SK-MEL-5 (cell line): ENCODE measurements at places on chromosomes 12 and 14.

- DNase-seq: peak; percentile 78
Measured at GRCh38 chr12:124771462-124772288, 92.0 kb downstream of the SCARB1 start.

- DNase-seq: no peak
Measured at GRCh38 chr12:114868995-114869834, 185.2 kb upstream of the TBX3 start.

DNA sequence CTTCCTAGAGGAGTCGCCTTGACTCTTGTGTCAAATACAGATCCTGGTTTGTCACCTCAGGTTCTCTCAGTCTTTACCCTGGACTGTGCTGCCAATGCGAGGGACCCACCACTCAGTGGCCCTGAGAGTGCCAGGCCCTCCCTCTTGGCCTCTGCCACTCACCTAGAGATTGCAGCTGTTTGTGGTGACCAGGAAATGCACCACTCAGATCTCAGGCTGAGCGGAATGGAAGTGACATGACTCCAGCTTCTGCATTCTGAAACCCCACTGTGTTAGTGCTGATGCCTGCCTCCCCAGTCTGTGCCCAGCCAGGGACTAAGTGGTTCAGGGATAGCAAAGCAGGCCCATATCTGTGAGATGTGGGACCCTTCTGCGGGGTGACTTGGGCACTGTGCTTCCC lies 27.8 kb upstream of the NEDD1 start:
- DNase-seq: no peak

DNA sequence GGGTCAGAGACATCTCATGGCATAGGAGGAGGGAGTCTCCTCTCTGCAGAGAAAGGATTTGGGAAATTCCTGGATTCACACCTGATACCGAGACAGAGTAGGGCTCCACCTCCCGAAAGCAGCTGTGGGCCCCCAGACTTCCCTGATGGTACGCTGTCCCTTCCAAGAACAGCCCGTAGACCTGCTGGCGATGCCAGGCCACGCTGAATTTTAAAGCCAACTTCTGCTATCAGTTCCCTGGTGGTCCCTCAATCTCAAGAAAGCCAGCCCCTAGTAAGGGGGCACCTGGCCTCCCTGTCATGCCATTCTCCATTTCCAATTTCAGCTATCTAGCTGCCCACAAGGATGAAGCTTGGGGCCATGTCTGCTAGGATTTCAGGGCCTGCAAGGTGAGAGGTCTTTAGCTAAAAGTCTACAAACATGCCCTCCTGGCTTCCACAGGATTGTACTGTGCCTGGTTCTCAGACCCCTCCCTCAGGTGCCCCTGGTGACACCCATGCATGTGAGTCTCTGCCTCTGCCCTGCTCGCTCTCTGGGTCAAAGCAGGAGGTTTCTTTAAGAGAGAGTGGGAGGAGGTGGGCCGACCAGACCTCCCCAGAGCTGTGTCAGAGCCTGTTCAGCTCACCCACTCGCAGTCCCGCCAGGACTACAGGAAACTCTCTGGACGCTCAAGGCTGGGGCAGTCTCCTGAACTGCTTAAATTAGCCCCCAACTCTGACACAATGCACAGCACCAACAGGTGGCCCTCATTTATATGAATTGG lies 30.5 kb downstream of the ANO2 start:
- no peak for DNase-seq

- DNase-seq: no peak
Measured at GRCh38 chr12:28140404-28140803, 49.9 kb upstream of the CCDC91 start.

- peak; percentile 63 for DNase-seq
Measured at GRCh38 chr14:23727566-23728335, 91.6 kb downstream of the DHRS2 start.

GRCh38 chr12:104691721-104692556 lies 235.2 kb downstream of the CHST11 start:
- DNase-seq: no peak

- DNase-seq: no peak
Measured at GRCh38 chr12:27580561-27581330, 56.7 kb downstream of the PPFIBP1 start.

DNA sequence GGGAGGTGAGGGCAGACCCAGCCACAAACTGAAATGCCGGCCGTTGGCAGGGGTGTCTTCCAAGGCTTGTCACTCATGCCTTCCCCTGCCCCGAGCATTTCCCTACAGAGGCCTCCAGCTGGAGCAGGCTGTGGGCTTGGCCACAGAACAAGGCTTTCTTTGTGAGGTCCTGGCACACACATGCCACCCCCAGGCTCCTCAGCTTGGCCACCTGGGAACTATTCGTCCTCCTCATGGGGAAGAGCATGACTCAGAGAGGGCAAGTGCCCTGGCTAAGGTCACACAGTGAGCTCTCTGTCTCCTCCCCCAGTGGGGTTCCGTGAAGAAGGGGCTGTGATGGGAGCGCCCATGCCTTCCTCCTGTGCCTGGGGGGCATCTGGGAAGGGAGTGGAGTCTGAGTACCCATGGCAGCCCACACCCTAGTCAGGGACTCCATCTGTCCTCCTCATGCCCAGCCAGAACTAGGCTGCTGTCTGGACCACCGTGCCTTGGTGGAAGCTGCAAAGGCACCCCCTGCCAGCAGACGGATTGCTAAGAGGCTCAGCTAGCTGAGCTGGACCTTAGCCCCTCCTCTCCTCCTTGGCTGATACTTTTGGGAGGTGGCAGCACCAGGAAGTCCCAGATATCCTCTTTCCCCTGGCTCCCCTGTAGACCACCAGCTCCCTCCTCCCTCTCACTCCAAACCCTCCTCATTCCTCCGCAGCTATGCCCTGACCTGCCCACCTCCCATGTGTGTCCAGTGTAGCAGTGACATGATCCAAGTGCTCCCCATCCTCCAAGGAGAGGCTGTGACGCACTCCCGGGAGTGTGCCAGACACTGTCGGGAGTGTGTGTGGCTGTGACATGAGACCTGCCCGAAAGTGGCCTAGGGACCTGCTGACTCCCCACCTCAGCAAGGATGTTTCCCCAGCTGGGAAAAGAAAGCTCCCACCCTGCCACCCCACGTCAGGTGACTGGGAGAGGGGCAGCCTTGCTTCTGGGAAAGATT lies 21.4 kb downstream of the ABCB9 start:
- peak; percentile 97 for DNase-seq

GRCh38 chr12:25781232-25781631 lies 177.2 kb upstream of the RASSF8 start:
- no peak for DNase-seq

GRCh38 chr12:110754101-110754793 lies 11.6 kb upstream of the PPP1CC start:
- no peak for DNase-seq

DNA sequence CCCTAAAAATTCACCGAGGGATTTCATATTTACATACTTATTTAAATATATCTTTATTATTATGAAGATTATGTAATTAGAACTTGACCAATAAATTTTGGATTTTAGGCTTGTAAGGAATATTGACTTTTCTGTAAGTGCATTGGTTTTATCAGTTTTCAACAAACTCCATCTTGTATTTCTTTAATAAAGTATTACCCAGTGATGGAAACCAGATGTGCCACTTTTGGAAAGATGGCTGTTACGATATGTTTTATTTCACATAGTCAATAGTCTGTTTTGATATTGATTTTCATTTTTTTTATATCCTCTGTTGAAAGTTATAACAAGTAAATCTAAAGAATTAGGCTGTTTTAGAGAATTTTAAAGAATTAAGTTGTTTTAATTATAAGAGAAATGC lies 1.8 kb downstream of the MON2 start:
- no peak for DNase-seq

GRCh38 chr14:51261151-51261550 lies 21.1 kb downstream of the TMX1 start:
- no peak for DNase-seq

GRCh38 chr12:66269142-66269541 lies 33.2 kb upstream of the HELB start:
- no peak for DNase-seq

DNA sequence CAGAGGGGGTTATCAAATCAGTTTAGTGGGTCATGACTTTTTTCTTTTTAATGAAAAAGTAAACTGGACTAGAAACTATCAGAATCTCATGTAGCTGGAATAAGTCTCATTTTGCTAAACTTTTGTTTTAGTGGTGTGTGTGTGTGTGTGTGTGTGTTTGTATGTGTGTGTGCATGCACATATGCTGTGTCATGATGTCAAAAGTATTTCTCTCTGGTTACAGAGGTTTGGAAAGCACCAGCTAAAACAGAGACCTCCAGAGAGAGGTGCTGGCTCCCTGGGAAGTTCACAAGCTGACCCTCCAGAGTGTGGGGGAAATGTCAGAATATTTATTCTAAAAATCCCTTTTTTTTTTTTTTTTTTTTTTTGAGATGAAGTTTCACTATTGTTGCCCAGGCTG lies 114.7 kb downstream of the LGMN start:
- DNase-seq: no peak

GRCh38 chr14:102875652-102876051 lies 46.8 kb upstream of the AMN start:
- DNase-seq: no peak

DNA sequence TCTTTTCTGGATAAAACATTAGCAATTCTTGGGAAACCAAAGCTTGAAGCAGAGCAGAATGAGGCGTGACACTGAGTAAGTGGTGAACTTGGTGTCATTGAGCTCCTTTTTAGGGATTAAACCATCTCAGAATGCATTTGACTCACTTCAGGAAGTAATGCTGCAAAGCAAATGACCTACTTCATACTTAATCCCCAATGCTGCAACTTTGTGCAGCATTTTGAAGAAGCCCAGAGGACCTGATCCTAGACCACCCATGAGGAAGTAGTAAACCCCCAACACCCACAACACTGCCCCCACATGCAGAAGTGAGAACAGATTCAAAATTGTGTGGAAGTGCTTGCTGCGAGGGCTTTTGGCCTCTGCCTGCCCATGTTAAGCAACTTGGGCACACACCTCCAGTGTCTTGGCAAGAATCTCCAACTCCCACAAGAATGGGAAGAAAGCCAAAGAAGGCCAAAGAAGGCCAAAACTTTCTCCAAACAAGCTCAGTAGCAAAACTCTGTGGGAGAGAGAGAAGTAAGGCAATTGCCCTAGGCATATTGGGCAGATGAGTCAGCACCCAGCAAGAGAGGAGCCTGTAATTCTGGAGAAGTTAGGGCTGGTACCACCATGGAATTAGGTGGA lies 69.2 kb upstream of the ETV6 start:
- peak; percentile 48 for DNase-seq

- DNase-seq: peak; percentile 56
Measured at GRCh38 chr12:95582230-95583058, 31.2 kb upstream of the USP44 start.

GRCh38 chr14:38127356-38127755 lies 80.3 kb upstream of the SSTR1 start:
- DNase-seq: no peak

DNA sequence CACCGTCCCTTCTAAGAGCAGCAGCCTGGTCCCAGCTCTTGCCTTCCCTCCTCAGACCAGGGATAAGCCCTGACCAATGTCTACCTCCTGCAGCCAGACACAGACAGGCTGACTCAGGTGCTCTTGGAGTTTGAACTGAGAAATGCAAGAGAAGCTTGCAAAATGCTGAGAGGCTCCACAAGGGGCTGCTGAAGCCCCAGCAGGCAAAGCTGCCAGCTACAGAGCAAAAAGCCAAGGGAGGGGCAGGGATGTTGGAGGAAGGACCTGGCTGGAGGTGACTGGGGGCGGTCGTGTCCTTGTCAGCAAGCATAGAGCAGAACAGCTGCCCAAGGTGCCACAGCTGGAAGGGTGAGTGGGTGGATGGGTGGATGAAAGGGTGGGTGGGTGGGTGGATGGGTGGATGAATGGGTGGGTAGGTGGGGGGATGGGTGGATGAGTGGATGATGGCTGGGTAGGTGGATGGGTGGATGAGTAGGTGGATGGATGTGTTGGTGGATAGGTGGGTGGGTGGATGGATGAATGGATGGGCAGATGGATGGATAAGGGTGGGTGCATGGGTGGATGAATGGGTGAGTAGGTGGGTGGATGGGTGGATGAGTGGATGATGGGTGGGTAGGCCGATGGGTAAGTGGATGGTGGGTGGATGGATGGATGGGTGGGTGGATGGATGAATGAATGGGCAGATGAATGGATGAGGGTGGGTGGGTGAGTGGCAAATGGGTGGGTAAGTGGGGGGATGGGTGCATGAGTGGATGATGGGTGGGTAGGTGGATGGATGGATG lies 4.0 kb upstream of the INF2 start:
- DNase-seq: no peak

GRCh38 chr12:2959192-2959504 lies at the start of gene TEAD4:
Gene TEAD4 (plus strand): TSS chr12:2959397.
- peak; percentile 68 for DNase-seq

- DNase-seq: no peak
Measured at GRCh38 chr14:70283156-70283555, 76.3 kb downstream of the COX16 start.

- peak; percentile 82 for DNase-seq
Measured at GRCh38 chr12:69900720-69901131, 75.7 kb downstream of the MYRFL start.

DNA sequence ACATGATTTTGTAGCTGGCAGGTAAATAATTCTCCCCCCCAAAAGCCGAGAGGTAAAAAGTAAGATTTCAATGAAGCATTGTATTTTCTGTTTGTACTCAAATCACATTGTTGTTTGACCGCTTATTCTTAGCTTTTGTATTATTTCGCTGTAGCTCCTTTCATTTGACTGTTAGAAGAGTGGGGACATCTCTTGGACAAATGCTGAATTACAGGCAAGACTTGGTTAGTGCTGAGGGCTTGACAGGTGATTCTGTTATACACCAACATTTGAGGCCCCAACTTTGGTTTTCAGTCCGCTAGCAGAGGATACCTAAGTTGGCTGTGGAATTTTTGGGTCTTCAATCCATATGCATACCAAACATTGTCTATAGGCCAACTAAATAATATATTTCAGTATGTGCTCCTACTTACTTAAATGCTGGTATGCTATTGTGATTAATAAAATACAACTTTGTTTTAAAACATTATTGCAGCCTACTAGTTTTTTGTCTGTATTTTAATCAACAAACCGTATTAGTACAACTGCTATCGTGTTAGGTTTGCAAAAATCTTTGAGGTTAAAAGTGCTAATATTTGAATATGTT lies 102.2 kb downstream of the ERC1 start:
- peak; percentile 77 for DNase-seq

GRCh38 chr12:122276242-122276641 lies 9.9 kb upstream of the VPS33A start:
- DNase-seq: no peak

DNA sequence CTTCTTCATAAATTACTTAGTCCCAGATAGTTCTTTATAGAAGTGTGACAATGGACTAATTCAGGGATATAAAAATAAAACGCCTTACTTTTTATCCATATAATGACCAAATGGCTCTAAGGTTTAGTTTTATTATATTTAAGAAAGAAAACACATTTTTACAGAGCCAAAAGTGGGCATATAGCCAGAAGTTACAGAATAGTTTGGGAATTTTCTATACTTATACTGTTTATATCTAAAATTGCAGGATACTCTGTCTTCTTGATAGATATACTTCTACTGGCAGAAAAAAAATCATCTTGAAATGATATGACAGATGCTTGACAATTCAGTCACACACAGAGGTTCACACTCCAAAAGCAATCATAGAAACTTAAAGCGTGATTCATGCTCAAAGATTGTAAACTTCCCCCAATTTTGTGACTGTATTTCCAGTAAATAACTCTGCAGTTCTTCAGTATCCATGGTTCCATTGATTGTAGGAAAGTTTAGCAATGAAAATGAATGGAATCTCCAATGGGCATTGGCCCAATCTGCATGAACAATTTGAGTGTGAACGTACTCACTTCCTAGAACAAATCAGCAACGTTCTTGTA lies 307.8 kb downstream of the NOVA1 start:
- DNase-seq: no peak
